ENCODE measurements at places on chromosomes 12 and 14.

DNA sequence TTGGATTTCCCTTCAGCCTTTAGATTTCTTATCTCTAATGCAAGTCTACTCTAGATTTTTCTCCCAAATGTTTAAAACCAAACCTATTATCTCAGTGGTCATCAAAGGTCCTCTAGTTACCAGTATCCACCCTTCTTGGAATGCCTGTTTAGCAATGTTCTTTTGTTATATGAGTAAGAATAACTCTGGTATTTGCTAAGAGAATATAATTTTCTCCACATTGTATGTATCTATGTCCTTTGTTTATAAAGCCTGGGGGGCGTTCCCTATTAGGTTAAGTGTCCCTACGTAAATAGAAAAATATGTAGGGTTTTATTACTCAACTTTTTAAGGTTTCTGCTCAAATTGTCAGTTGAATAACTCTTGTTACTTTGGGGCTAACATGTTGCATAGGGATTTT, 27.3 kb downstream of the PPM1A start:
- DNase-seq, result no peak

- no peak for DNase-seq
These were observed 381.3 kb downstream of the TMTC2 start for GRCh38 chr12:83067981-83068380.

GRCh38 chr12:127655691-127656090, 611.3 kb upstream of the TMEM132C start:
- DNase-seq, result no peak

- DNase-seq, result peak; percentile 49
These were observed 4.9 kb downstream of the PTGDR start for GRCh38 chr14:52272375-52272774.

DNA sequence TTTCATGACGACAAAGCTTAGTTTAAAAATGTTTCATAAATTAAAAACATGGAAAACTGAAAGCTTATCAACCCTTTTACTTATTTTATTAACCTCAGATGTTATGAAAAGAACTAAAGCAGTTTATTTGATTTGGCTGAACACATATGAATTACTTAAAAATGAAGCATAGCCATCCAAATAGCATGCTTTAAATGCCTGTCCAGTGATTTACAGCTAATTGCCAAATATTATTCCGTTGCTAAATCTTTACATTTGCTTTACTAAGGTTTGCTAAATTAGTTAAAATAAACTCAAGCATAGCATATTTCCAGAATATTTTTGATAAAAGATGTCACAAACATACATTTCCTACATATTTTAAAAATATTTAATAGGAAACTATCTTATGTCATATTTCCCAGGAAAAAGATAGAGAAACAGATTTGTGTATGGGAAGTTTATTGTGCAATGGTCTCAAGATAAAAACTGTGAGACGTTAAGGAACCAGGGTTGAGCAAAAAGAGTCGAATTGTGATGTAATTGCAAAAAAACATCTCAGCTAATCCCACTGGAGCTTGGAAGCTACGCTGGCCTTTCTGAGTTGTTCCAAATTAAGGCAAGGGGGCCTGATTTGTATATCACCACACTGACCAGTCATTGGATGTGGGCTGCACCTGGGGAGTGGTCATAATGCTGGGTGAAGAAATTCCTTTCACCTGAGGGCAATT, 25.8 kb downstream of the GPR135 start:
- no peak for DNase-seq

DNA sequence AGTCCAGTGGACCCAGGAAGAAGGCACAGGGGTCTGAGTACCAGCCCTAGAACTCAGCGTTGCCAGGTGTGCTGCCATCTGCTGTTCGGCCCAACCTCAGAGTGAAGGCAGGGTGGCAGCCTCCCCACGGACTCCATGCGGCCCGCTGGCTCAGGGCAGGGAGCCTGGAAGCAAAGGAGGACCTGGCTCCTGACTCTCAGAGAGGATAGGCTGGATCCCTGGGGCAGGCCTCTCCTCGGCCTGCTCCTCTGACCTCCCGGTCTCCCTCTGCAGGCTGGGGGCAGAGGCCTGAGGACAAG, 10.1 kb downstream of the MCRS1 start:
- no peak for DNase-seq

GRCh38 chr14:34000396-34000795, 49.5 kb upstream of the EGLN3 start:
- no peak for DNase-seq

DNA sequence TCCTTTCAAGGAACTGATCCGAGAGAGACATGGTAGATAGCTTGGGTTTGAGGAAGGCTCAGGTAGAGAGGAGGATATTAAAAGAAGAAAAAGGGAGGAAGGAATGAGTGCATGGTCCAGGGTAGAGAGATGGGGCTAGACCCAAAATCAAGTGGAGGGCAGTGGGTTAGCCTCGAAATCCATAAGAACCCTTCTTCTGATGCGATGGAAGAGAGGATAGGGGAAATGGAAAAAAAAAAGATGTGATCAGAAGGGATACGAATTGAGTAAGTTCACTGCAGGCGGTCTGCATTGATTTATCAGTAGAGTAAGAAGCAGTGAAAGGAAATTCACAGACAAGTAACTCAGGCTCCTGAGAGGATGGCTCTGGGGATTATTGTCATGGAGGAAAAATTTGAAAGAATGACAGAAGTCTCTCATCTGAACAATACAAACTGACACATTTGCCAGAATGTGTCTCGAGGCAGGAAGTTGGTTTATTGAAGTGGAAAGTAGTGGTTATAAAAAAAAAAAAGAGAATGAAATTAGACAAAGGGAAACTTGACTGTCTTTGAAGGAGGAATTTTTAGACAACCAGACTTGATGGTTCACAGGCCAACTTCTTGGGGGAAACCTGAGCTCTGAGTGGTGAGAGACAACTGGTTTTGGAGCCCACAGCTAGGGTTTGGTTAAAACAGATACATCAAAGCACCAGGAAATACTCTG, 10.2 kb downstream of the PPFIBP1 start:
- peak; percentile 87 for DNase-seq

- DNase-seq, result no peak
These were observed 11.8 kb downstream of the NACA start for GRCh38 chr12:56713345-56713744.

GRCh38 chr14:55389330-55389729, 22.3 kb downstream of the ATG14 start:
- no peak for DNase-seq

- no peak for DNase-seq
These were observed 346.2 kb upstream of the PRICKLE1 start for GRCh38 chr12:42935756-42936155.

GRCh38 chr12:6574576-6575295, 6.6 kb upstream of the NOP2 start:
- no peak for DNase-seq

GRCh38 chr14:105877645-105878044, 351.3 kb downstream of the TMEM121 start:
- no peak for DNase-seq

DNA sequence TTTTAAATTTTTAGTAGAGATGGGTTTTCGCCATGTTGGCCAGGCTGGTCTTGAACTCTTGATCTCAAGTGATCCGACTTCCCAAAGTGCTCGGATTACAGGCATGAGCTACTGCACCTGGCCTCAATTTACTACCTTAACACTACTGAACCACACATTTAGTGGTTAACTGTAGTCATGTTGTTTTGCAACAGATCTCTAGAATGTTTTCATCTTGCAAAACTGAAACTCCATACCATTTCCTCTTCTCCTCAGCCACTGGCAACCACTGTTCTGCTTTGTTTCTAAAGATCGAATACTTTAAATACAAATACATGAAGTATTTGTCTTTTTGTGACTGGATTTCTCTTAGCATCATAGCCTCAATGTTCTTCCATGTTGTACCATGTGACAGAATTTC, 15.4 kb upstream of the SMCO2 start:
- DNase-seq, result peak; percentile 21

DNA sequence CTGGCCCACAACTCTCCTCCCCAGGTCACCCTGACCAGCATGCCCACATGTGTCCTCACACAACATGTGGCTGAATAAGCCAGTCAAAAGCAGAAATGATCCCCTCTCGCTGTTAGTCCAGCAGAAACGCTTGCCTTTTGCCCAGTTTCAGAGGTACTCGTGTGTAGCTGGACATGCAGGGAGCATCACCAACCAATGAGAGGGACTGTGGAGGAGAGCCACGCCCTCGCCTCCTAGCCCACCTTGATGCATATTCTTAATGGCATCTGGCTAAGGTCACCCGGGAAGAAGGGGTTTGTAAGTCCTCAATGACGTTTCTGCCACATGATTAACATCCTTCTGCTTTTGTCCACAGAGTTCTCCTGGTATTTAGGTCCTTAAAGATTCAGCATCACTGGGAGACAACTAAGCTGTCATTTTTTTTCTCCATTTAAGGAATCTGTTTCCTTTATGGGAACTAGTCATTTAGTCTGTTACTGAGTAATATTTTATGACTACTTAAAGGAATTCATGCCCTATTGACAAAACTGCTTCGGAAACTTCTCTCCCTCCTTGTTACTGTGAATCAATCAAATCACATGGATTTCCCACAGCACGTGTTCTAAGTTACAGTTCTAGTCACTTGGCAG, 134.0 kb downstream of the GCH1 start:
- no peak for DNase-seq

- no peak for DNase-seq
These were observed 326.1 kb downstream of the PDZRN4 start for GRCh38 chr12:41514021-41514777.

DNA sequence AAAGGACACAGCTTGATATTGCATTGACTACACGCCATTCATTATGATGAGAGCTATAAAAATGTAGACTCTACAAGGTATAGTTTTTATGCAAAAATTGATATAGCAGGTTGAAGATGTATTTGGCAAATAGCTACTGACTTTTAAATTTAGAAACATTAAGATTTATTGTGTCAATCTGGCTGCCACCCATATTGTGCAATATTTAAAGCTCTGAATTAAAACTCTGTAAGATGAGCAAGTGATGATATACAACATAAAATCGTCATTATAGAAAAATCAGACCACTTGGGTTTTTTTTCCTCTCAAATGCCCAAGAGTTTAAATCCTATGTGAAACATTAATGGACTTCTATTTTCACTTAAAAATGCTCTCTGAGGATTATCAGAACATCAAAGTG, 36.8 kb upstream of the E2F7 start:
- DNase-seq, result no peak

DNA sequence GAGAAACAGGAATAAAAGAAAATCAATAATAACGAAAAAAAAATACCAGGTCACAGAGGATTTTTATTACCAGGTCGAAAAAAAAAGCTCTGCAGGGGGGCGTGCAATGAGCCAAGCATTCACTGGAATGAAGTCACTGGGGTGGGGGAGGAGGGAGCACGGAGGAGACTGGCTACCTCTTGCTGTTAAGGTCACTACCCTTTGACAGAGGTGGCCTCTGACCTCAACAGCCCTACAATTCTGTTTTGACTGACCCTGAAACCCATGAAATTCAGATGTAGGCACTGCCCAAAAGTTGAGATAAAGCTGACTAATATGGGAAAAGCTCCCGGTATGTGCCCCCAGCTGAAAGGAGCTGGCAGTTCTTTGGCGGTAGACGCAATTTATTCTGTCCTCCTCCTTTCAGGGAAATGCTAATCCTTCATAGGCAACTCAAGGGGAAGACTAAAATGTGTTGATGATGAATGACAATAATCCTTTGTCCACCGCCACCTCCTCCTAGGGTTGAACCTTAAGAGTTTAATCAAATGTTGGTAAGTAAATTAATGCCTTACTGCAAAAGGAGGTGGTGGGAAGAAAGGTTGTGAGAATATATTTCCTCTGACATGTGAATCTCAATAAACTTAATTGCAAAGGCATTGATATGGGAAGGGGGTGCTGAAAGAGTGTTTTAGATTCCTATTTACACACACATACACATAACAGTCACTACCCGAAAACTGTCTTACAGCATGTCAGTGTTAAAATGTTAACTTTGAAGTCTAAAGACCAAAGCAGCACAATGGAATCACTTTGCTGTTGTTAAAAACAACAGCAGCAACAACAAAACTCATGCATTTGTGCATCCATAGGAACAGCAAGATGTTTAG, 6.3 kb upstream of the RIC8B start:
- no peak for DNase-seq

- no peak for DNase-seq
These were observed 73.2 kb downstream of the NTF3 start for GRCh38 chr12:5505116-5505515.

GRCh38 chr12:18139989-18140596, 50.1 kb upstream of the RERGL start:
- peak; percentile 43 for DNase-seq

GRCh38 chr12:6832125-6832524, 3.9 kb downstream of the P3H3 start:
- DNase-seq, result no peak

- DNase-seq, result no peak
These were observed 6.9 kb downstream of the SHMT2 start for GRCh38 chr12:57236201-57236924.

GRCh38 chr14:99724939-99725773, 41.1 kb downstream of the CYP46A1 start:
- no peak for DNase-seq

- no peak for DNase-seq
These were observed 151.3 kb downstream of the PTPN11 start for GRCh38 chr12:112570096-112570495.
